Stimulated activated CD4-positive, alpha-beta T cell treated with anti-CD3 and anti-CD28 coated beads, Interleukin-4, amount 100 ng/mL, for 24 hours (primary cell): ENCODE measurements at places on chromosomes 12 and 14.

GRCh38 chr12:1666685-1667162 lies 24.1 kb upstream of the ADIPOR2 start:
- DNase-seq, result no peak

- DNase-seq, result no peak
Measured at GRCh38 chr14:56811593-56812363, 1.5 kb upstream of the OTX2 start.

GRCh38 chr12:50401500-50402081 lies 906 bp downstream of the LARP4 start:
- DNase-seq, result no peak

- DNase-seq, result no peak
Measured at GRCh38 chr12:6065863-6066199, 58.6 kb downstream of the VWF start.

GRCh38 chr12:26732005-26732908 lies 100.7 kb downstream of the ITPR2 start:
- no peak for DNase-seq

DNA sequence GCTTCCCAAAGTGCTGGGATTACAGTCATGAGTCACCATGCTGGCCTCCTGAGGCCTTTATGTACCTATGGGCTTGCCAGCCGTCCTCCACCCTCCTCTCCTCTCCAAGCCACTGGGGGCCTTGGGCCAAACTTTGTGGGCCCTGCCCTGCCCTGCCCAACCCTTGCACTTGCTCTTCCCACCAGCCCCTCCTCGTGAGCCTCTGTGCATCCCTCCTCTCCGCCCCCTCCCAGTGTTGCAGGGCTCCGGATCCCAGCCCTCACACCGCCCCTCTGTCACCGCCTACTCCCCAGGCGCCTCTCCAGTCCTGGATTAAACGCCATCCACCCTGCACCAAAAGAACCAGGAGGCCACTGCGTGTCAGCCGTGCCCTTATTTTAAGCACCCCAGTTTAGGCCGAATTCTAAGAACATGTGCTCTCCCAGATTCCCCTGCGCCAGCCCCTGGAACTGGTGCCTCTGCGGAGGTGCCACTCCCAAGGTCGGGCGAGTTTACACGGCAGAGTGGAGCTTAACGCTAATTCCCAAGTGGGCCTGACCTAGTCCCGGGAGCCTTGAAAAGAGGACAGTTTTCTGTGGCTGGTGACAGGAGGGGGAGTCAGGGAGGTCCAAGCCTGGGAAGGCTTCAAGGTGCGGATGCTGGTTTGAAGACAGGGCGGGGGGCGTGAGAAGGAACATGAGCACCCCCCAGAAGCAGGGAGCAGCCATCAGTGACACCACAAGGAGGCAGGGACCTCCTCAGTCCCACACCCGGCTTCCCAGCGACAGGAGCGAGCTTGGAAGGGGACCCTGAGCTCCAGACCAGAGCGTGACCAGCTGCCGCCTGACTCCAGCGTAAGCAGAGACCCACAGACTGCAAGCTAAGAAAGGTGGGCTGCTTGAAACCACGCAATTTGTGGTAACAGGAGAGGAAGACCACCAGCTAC lies 21.2 kb upstream of the CDCA4 start:
- no peak for DNase-seq

GRCh38 chr14:21987937-21988336 lies 314.3 kb upstream of the OR4E1 start:
- peak; percentile 39 for DNase-seq

DNA sequence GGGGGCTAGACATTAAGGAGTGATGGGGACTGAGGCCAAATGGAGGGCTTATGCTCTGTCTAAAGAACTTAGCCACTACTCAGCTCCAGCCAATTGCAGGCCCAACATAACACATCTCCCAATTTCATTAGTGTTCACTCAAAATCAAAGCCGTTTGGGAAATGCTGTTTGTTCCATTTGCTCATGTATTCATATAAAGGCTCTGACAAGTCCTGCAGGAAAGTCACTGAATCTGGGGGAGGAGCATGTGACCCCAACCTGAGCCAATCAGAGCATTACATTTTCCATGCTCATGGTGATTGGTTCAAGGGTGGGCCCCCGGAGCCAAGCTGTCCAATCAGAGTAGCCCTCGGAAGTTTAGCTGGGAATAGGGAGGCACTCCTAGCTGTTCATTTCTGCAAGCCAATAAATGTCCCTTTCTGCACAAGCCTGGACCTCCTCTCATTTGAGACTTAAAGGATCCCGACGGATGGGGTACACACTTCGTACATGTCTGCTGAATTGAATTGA lies 20.9 kb downstream of the SDSL start:
- DNase-seq, result no peak

DNA sequence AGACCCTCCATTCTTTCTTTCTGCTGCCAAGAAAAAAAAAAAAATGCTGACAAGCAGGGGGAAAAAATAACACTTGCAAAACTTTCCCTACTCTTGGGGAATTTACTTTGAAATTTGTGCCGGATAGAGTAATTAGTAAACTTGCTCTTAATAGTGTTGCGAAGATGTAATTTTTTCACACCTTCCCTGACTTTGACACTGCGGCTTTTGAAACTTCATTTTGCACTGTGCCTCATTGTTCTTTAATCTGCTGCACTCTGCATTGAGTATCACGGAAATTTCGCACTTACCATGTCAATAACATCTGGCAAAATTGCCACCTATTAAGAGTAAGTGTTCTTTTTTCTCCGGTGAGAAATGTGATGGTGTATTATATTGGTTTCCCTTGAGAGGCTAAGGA lies 596.1 kb downstream of the VRK1 start:
- no peak for DNase-seq
